ENCODE measurements at places on chromosomes 4 and X. TPM values are rescaled to one million over a fixed set of nuclear protein-coding genes. Genes with fewer than 3 reads are reported as not detected.

LRIT3 gene
- 0.88 TPM for total RNA-seq

FAM9B gene
- total RNA-seq = not detected

NHSL2 gene
- 15.6 TPM for total RNA-seq

STATH gene
- not detected for total RNA-seq

MGST2 gene
- total RNA-seq = 23.4 TPM

SLC49A3 gene
- 10.0 TPM for total RNA-seq

CDS1 gene
- total RNA-seq = 23.9 TPM

CLDN34 gene
- 1.3 TPM for total RNA-seq

PLAC8 gene
- total RNA-seq = 3.9 TPM
